ENCODE measurements at places on chromosomes 12 and 14.

DNA sequence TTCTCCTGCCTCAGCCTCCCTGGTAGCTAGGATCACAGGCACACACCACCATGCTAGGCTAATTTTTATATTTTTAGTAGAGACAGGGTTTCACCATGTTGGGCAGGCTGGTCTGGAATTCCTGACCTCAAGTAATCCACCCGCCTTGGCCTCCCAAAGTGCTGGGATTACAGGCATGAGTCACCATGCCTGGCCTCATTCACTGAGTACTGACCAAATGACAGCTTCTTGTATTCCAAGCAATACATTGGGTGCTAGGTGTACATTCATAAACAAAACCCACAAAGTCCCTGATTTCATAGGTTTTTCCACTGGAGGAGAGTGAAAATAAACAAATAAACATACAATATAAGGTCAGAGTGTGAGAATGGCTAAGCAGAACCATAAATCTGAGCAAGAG, 136.3 kb downstream of the HELB start:
- DNase-seq, result peak; percentile 89

- no peak for DNase-seq
Observed at GRCh38 chr12:120656008-120656407, 15.6 kb downstream of the CABP1 start.

- peak; percentile 49 for DNase-seq
Observed at GRCh38 chr14:92426237-92426636, 87.3 kb upstream of the RIN3 start.

- no peak for DNase-seq
Observed at GRCh38 chr14:33792009-33792719, 158.7 kb downstream of the EGLN3 start.

- no peak for DNase-seq
Observed at GRCh38 chr12:51424094-51424661, 453 bp upstream of the SLC4A8 start.

DNA sequence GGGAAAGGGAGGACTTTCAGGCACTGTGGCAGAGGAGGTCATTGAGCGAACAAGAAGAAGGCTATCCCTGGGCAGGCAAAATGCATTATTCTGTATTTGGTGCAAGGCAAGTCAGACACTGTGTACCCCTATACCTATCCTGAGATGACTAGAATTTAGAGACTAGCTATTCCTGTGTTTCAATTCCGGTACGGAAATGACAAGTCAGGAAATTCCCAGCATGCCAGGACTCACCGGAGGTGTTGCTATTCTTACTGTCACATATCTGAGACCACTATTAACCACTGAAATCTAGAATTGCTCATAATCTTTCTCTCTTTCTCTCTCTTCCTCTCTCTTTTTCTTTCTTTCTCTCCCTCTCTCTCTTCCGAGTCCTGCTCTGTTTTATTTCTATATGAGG, 297.1 kb downstream of the PDZRN4 start:
- no peak for DNase-seq

- peak; percentile 81 for DNase-seq
Observed at GRCh38 chr12:116559162-116559935, at the start of gene MAP1LC3B2. Gene MAP1LC3B2, plus strand, starts transcription at chr12:116559381. Its CDS starts 16,562 bp downstream, at chr12:116575943.

- DNase-seq, result peak; percentile 3
Observed at GRCh38 chr12:5201554-5202218, 158.0 kb downstream of the KCNA5 start.

DNA sequence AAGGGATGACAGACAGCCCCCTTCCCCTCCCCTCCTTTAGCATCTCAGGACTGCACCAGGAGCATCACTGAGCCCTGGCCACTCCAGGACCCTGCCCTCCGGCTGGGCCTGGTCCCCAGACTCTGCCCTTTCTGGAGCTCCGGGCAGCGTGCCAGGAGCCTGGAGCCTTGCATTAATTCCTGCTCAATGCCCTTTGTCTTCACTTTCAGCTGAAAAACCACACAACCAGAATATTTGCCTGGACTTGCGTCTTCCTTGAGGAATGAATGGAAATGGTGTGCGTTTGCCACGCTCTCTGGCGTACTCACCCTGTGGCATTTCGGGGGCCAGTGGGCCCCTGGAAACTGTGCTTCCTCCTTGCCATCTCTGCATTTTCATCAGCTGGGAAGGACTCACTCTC, 8.5 kb upstream of the RFLNA start:
- peak; percentile 10 for DNase-seq

- no peak for DNase-seq
Observed at GRCh38 chr14:60964904-60965303, 16.0 kb downstream of the TRMT5 start.

- DNase-seq, result no peak
Observed at GRCh38 chr12:111428081-111428727, 22.5 kb downstream of the SH2B3 start.

DNA sequence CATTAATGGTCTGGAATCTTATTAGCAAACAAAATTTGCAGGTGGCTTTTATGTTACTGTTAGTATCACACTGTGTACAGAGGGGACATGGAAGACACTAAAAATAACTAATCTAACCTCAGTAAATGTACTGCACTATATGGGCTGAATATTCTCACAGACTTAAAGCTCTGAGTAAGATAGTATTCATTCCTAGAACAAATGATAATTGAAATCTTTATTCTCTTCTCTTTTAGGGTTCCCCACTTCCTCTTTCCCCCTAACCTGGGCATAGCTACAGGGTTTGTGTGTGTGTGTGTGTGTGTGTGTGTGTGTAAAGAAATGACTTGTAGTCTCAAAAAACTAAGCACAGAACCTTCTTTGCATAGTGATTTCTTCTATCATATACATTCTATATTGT, 21.4 kb upstream of the HECTD1 start:
- DNase-seq, result no peak

- no peak for DNase-seq
Observed at GRCh38 chr12:54579258-54579657, 9.2 kb downstream of the PPP1R1A start.

- no peak for DNase-seq
Observed at GRCh38 chr14:94375552-94376107, 12.8 kb downstream of the SERPINA1 start.

All from amniotic epithelial cell (primary cell).